ENCODE measurements at places on chromosomes 3 and 15. TPM values are rescaled to one million over a fixed set of nuclear protein-coding genes. Genes with fewer than 3 reads are reported as not detected.

MKRN2OS gene
- polyA plus RNA-seq = 0.06 TPM

DNA sequence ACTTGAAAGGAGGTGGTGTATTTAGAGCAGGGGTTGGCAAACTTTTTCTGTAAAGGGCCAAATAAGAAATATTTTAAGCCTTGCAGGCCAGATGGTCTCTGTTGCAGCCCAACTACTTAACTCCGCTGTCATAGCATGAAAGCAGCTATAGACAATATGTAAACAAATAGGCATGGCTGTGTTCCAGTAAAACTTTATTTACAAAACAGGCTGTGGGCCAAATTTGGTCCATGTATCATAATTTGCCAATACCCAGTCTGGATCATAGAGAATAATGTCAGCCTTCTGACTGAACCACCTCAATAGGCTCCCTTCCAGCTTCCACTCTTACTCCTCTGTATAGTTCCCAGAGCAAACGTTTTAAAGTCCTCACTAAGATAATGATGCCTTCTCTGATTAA is 638.8 kb upstream of the CFAP20DC start:
- DNase-seq = no peak

C15orf62 gene
- 0.43 TPM for polyA plus RNA-seq

GRAMD2A gene
- not detected for polyA plus RNA-seq

GRCh38 chr3:63365671-63366070 is 87.6 kb downstream of the SYNPR start:
- no peak for DNase-seq

ASB14 gene
- not detected for polyA plus RNA-seq

- DNase-seq = no peak
These were observed 33.1 kb downstream of the GRK7 start for GRCh38 chr3:141796081-141796888.

- no peak for DNase-seq
These were observed at the start of gene CNTN6 for GRCh38 chr3:1092771-1093170. Gene CNTN6, plus strand, starts transcription at chr3:1093024. Its CDS starts 54,985 bp downstream, at chr3:1148009.

GRCh38 chr15:78232951-78233350 is 1.4 kb downstream of the ACSBG1 start:
- no peak for DNase-seq

DNA sequence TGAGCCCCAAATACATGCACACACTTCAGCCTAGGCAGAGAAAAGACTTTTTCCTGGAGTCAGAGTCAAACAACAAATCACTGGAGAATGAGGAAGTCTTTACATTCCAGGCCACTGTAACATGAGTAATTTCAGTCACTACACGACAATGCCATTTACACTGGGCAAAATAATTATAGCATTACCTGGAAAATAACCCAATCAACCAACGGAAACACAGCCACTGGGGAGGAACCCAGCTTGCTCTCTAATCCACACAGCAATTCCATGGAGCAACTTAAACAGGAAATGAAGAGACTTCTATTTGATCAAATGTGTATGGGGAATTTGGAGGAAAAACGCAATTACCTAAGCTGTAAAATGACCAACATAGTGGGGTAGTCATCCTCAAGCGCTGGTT is 15.2 kb downstream of the FSTL1 start:
- DNase-seq = no peak

VWA5B2 gene
- polyA plus RNA-seq = 0.08 TPM

GRCh38 chr15:86572368-86572841 is 492.7 kb downstream of the AGBL1 start:
- DNase-seq = no peak

GRCh38 chr15:95196176-95196915 is 965.0 kb downstream of the MCTP2 start:
- DNase-seq = no peak

DNA sequence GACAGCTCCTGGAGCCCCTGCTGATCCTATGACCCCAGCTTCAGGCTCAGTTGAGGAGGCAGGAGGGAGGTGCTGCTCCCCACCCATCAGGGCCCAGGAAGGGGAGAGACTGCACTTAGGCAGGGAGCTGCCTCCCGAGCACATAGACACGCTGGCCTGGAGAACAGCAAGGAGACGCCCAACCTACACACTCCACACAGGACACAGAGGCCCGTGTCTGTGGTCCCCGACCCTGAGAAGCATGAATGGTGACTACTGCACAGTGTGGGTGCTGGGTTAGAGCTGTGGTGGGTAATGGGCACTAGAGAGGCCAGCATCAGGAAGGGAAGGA is 1.1 kb upstream of the HHATL start:
- DNase-seq = no peak

DNA sequence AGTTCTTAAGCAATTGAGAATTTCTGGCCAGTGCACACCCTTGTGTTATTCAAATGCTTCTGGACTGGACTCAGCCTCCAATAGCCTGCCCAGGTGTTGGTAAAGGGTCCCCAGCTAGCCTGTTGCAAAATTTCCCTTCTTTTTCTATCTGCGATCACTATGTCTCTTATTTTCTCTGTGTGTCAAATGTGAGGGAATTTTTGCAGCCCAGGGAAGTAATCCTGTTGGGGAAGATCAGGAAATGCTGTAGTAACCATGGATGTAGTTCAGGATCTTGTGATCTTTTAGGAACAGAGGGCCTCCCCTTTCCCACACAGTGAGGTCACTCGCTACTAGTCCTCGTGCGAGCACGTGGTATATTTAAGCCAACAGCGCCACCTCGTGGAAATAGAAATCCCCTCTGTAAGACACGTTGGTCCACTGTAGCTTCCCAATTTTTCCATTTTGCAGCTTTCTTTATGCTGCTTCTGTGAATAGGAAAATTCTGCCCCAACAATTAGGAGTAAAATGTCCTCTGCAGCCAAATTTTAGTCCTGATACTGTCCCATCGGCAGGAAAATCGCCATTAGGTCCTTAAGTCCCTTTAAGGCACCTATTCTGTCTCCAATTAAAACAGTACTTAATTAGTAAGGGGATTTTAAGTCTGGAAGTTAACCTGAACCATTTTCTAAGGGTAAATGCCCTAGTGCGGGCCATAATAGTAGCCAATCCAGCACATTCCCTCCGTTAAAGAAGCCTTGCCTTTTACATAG is 4.0 kb upstream of the SMCO1 start:
- DNase-seq = no peak

DNA sequence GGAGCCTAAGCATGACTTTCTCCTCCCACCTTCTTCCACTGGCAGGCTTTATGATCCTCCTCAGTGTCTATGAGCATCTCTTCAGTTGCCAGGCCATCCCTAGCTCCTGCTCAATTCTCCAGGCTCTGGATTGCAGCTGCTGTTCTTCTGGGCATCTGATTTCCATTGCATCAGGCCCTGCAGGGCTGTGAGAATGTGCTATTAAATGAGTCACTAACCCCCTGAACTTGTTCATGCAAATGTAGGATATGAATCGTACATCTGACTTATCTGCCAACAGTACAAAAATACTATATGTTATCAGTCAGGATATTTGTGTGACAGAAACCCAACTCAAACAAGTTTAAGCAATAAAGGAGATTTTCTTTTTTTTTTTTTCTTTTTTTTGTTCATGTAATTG is 11.9 kb downstream of the GPR176 start:
- DNase-seq = no peak

ILDR1 gene
- 0.21 TPM for polyA plus RNA-seq

DNA sequence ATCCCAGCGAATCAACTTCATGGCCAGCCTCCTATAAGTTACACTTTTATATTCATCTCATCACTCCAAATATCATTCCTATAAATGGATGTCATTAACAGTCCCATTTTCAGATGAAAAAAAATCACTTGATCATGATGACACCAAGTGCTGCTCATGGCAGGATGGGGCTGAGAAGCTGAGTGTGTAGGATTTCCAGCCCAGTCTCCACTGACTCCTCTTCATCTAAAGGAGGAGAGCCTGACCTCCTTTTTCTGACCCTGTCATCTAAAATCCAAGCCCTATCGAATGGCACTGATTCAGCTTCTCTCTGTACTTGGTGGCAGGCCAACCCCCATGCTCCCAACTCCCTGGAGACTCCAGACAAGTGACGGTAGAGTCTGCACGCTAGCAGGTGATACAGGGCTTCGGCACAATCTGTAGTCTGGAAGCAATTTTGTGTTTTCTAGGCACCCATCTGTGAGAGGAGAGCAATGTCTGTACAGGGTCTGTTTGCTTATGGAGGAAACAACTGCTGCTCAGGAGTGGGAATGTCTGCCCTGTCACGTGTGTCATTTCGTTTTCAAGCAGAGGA is 103.2 kb downstream of the EPHB1 start:
- no peak for DNase-seq

- no peak for DNase-seq
These were observed 372.5 kb upstream of the CFAP20DC start for GRCh38 chr3:59422312-59422711.

DNA sequence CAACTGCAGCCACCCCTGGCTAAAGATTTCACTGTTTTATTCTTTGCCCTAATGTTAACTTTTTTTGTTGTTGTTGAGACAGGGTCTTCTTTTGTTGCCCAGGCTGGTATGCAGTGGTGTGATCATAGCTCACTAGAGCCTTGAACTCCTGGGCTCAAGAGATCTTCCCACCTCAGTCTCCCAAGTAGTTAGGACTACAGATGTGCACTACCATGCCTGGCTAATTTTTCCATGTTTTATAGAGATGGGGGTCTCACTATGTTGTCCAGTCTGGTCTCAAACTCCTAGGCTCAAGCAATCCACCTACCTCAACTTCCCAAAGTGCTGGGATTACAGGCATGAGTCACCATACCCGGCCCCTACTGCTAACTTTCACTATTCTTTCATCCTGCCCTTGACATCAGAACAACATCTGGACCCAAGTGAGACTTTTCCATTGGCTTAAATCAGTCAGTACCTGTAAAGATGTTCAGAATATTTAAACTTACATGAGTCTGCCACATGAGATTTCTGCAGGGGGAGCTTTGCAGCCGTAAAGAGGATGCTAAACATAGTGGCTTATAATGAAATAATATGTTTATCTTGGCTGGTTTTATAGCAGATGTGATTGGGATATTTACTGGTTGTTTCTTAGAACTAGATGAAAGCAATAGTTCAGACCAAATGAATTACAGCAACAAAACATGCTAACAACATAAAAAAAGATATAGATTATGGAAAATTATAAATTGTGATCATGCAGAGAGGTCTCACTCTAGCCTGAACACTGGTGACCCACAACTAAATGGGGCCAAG is 73.6 kb downstream of the HMG20A start:
- no peak for DNase-seq

DNA sequence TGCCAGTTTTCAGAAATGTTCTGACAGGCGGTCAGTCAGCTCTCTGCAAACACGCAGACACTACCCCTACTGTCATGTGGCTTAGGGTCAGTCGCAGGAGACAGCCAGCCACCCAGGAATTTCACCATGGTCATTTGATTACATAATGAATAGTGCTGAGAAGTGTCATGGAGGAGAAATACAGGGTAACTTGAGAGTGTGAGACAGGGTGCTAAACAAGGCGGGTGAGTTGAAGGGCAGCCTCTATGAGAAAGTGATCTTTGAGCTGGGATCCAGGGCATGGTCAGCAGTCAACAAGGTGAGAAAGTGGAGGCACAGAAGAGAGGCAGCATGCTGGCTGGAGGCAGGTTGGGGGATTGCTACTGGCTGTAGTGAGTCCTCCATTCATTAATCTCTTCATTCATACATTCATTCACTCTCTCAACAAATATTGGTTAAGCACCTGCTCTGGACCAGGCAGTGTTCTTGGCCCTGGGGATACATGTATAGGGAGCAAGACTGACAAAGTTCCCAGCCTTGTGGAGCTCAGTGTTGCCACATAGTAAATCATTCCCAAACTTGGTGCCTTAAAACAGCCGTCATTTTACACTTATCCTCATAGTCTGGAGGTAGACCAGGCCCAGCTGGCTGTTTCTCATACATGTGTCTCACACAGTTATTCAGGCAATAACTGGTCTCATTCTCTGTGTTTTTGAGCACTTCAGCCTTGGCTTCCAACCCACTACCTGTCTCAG is 14.8 kb downstream of the PXYLP1 start:
- DNase-seq = peak; percentile 23
